ENCODE measurements at places on chromosomes 5 and 9.
A peak's percentile ranks its signal among the peaks of the same experiment; 100 is the strongest.

DNA sequence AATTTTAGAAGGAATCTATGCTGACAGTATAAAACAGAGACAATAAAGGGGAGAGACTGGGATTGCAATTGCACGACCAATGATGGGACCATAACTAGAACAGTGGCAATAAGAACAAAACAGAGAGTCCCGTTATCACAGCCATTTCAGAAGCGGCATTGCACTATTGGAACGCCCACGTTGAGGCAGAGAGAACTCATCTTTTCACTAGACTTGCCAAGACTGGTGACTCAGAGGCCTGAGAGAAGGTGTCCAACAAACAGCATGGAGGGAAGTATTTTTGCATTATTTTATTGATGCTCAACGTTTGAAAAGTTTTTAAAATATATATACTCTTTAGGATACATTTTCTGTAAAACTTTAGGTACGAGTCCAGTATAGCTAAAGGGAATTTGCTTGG is 737.7 kb downstream of the TLE1 start:
- DNase-seq, result no peak

DNA sequence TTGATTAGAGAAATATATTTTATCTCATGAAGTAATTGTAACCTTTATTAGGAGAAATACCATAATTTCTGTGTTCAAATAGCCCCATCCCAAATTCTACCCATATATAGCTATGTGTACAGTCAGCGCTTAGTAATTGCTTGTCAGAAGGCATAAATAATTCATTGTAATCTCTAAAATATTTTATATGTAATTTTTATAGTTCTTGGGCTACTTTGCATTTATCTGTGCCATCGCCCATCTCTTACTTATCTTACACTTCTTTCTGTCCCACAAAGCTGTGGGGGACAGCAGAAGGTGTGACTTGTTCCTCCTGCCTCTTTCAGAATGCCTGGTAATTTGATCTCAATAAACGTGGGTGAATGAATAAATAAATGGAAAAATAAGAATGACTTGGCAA is 5.5 kb downstream of the ADAMTSL1 start:
- DNase-seq, result no peak

GRCh38 chr9:128770286-128771030 is 1.3 kb downstream of the ZER1 start:
- DNase-seq, result no peak

- no peak for DNase-seq
Observed at GRCh38 chr5:72505539-72506157, 1.6 kb downstream of the ZNF366 start.

- DNase-seq, result peak; percentile 51
Observed at GRCh38 chr9:98074115-98074990, 17.8 kb downstream of the NANS start.

- DNase-seq, result no peak
Observed at GRCh38 chr5:108625654-108626053, 122.0 kb upstream of the FER start.

Measured in nucleus accumbens (tissue), 56 donors.